Activated CD8-positive, alpha-beta T cell treated with anti-CD3 and anti-CD28 coated beads, Interleukin-2, amount 10 ng/mL, durations not matched to agents 7 days and 5 days (primary cell): ENCODE measurements at places on chromosomes 16 and 17. TPM values are rescaled to one million over a fixed set of nuclear protein-coding genes. Genes with fewer than 3 reads are reported as not detected.
A peak's percentile ranks its signal among the peaks of the same experiment; 100 is the strongest.

DNA sequence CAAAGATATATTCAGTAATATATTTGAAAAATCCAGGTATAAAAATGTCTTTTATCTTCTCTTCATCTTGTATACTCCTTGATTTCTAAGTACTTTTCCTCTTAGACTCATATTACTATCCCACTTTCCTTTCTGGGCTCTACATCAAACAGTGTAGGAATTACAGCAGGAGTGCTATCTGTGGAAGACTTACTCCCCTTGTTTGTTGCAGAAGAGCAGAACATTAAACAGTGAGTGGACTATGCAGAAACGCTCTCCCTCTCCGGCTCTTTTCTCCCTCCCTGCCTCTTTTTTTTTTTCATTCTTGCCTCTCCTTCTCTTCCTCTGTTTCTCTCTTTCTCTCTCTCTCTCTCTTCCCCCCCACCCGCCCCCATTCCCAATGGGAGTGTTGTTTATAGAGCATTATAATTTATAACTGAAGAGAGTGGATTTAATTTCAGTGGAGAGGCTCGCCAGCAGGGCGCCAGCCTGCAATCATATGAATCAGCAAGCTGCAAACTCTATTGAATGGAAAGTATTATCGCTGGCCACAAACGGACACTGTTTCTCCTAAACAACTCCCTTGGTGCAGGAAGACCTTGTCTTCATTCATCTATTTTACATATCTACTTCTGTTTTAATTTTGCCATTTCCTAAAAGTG, 242.3 kb upstream of the TBX2 start:
- H3K27me3 ChIP-seq = no peaks in the 10 kb centered on the region
- no peak overlapping the region for H3K4me3 ChIP-seq
- DNase-seq = no peak
- no peaks in the 10 kb centered on the region for H3K36me3 ChIP-seq
- no peak overlapping the region for H3K27ac ChIP-seq
- peaks cover 18% of the 10 kb centered on the region for H3K4me1 ChIP-seq

GRCh38 chr17:66841328-66841727, 6.4 kb downstream of the CACNG5 start:
- no peak overlapping the region for H3K4me3 ChIP-seq
- no peaks in the 10 kb centered on the region for H3K36me3 ChIP-seq
- H3K27ac ChIP-seq = no peak overlapping the region
- H3K27me3 ChIP-seq = peaks cover 16% of the 10 kb centered on the region
- H3K4me1 ChIP-seq = no peaks in the 10 kb centered on the region

GRCh38 chr16:47887496-47887895, 268.3 kb downstream of the ABCC12 start:
- H3K27ac ChIP-seq = no peak overlapping the region
- no peaks in the 10 kb centered on the region for H3K4me1 ChIP-seq
- no peak for DNase-seq
- H3K27me3 ChIP-seq = peaks cover 8% of the 10 kb centered on the region

- no peak for DNase-seq
- H3K36me3 ChIP-seq = peaks cover 32% of the 10 kb centered on the region
- peak overlapping the region; percentile 47 for H3K27ac ChIP-seq
- H3K27me3 ChIP-seq = no peaks in the 10 kb centered on the region
- H3K4me1 ChIP-seq = peaks cover 89% of the 10 kb centered on the region
These were observed 44.7 kb downstream of the CYTH1 start for GRCh38 chr17:78737332-78737731.

GRCh38 chr17:21166595-21167210, 39.9 kb downstream of the DHRS7B start:
- no peak for DNase-seq
- no peak overlapping the region for H3K4me3 ChIP-seq
- H3K4me1 ChIP-seq = peaks cover 2% of the 10 kb centered on the region
- H3K27me3 ChIP-seq = no peaks in the 10 kb centered on the region
- peaks cover 7% of the 10 kb centered on the region for H3K36me3 ChIP-seq
- no peak overlapping the region for H3K27ac ChIP-seq

DNA sequence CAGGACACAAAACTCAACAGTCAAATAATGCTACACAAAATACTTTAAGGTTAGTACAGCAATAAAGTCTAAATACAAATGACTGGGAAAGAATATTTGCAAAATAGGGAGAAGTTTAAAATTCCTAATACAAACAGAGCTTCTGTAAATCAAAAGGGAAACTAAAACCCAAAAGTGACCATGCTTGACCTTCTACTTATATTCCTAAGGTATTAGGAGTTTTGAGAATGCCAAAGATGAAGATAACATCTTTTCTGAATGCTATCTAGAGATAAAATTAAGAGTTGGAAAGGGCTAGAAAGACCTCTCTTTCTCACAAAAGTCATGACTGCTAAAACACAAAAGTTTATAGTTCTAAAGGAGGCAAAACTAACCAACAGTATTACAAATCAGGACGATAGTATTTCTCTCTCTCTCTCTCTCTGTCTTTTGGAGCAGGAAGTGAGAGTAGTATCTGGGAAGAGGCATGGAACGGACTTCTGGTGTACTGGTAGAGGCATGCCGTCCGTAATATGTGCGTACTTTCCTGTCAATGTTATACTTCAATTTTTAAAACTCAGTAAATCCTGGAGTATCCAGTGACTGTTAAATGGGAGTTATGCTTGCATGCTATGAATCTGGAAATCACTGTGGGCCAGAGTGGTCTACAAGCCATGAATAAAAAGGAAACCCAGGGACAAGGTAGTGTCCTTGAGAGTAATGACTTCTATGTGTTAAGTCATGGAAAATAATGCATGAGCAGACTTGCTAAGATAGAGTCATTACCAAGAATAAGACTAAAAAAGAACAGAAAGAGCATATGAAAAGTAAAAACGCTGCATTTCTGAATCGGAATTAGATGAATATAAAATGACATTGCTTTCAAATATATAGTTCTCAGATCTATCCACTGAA, 49.7 kb upstream of the ANKFY1 start:
- peaks cover 8% of the 10 kb centered on the region for H3K36me3 ChIP-seq
- H3K27me3 ChIP-seq = no peaks in the 10 kb centered on the region
- peaks cover 34% of the 10 kb centered on the region for H3K4me1 ChIP-seq
- no peak for DNase-seq
- H3K27ac ChIP-seq = no peak overlapping the region

DNA sequence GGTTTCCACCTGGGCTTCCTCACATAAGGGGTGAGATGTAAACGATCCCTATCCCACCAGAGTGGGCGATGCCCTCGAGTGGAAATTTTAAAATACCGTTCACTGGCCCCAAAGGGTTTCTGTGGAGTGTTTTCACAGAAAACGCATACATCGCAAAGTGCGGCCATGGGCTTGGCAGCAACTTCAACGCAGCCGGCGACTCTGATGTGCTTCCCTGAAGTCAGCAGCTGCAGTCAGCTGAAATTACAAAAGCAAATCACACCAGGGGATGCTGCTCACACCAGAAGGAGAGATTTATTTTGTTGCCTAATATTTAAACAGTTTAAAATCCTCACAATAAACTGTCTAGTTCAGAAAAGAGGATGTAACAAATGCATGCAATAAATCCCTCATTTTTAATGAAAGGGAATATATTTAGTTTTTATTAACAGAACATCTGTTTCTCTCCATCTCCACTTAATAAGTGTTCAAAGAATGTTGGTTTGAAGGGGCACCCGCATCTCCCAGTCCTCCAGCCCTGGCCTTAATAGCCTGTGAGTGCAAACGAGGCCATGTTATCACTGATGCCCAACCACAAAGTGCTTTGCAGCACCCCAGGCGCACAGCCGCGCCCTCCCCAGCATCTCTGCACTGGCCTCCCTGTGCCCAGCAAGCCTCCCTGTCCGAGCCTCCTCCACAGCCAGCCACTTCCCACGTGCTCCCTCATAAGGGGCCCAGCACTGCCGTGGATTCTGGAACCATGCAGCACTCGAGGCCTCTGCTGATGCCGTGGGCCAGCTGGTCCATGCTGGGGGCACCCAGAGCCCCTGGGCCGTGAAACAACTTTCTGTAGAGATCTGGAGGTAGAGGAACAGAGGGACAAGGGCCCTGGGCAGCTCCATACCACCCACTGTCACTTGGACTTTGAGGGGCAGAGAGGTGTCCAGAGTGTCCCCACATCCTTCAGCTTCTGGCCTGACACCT, 17.3 kb upstream of the XYLT2 start:
- peaks cover 2% of the 10 kb centered on the region for H3K27me3 ChIP-seq
- no peak overlapping the region for H3K4me3 ChIP-seq
- no peak overlapping the region for H3K27ac ChIP-seq
- peaks cover 7% of the 10 kb centered on the region for H3K4me1 ChIP-seq

GRCh38 chr16:85954927-85955519, 56.1 kb downstream of the IRF8 start:
- no peaks in the 10 kb centered on the region for H3K36me3 ChIP-seq
- H3K27ac ChIP-seq = no peak overlapping the region
- DNase-seq = no peak
- no peak overlapping the region for H3K4me3 ChIP-seq
- H3K27me3 ChIP-seq = peaks cover 5% of the 10 kb centered on the region

DNA sequence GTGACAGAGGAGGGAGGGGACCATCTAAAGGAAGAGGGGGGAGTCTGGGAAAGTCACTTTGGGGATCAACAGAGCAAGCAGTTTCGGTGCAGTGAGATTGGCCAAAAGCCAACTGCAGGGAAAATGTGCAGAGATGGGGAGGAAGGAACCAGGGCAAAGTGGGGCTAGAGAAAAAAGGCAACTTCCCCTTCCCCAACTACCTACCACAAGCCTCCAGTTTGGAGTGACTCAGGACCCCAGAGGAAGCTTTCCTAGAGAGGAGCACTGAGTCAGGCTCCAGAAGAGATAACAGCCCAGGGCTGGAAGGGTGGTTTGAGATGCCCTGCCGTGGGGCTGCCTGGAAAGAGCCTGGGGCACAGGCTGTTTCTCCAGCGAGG, 6.9 kb upstream of the CD300LD start:
- H3K4me1 ChIP-seq = peaks cover 27% of the 10 kb centered on the region
- H3K4me3 ChIP-seq = no peak overlapping the region
- H3K36me3 ChIP-seq = no peaks in the 10 kb centered on the region
- H3K27me3 ChIP-seq = peaks cover 45% of the 10 kb centered on the region
- no peak for DNase-seq
- no peak overlapping the region for H3K27ac ChIP-seq

DNA sequence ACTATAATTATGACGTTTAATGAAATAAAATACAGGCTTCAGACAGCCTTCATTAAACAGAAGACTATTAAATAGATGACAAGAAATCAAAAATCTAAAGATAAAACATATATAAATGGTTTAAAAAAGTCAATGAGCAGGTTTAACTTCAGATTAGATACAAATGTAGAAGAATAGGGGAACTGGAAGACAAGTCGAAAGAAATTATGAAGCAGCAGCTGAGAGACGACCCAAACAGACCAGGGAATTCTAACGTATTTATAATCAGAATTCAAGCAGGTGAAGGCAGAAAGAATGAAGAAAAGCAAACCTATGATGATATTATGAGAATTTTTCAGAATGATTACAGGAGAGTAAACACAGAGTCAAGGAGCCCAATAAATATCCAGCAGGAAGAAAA, 235.1 kb upstream of the XYLT1 start:
- H3K4me3 ChIP-seq = no peak overlapping the region
- H3K27me3 ChIP-seq = no peaks in the 10 kb centered on the region
- no peaks in the 10 kb centered on the region for H3K4me1 ChIP-seq
- no peak for DNase-seq
- no peaks in the 10 kb centered on the region for H3K36me3 ChIP-seq
- H3K27ac ChIP-seq = no peak overlapping the region

DNA sequence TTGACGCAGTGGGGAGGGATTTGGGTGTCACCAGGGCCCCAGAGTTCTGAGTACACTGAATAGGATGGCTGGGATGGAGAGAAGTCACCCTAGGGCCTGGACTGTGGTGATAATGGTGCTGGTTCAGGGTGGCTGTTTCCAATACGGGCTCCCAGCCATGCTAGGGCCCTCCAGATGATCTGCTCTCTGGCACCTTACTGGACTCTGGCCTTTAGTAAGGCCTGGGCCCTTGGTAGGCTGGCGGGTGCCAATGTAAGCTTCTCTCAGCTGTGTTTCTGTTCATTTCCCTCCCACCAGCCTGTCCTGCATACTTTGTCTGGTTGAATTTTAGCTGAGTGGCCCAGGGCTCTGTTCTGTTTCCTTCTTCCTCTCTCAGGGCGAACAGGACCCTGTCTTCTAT, 2.8 kb downstream of the PLA2G15 start:
- H3K4me3 ChIP-seq = no peak overlapping the region
- H3K27ac ChIP-seq = no peak overlapping the region
- DNase-seq = no peak
- H3K4me1 ChIP-seq = peaks cover 27% of the 10 kb centered on the region

DNA sequence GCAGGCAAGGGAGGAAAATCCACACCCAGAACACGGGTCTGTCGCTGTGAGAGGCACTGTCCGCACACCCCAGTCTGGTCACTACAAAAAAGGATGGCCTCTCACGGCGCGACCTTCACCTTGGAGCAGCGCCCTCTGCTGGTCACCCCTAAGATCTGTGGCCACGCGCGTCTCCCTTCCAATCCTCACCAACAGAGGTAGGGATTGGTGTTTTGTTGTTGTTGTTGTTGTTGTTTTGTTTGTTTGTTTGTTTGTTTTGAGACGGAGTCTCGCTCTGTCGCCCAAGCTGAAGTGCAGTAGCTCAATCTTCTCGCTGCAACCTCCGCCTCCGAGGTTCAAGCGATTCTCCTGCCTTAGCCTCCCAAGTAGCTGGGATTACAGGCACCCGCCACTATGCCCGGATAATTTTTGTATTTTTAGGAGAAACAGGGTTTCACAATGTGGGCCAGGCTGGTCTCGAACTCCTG, 15.0 kb upstream of the C17orf58 start:
- peak overlapping the region; percentile 59 for H3K4me3 ChIP-seq
- H3K36me3 ChIP-seq = no peaks in the 10 kb centered on the region
- H3K27me3 ChIP-seq = peaks cover 13% of the 10 kb centered on the region
- peak; percentile 76 for DNase-seq

DNA sequence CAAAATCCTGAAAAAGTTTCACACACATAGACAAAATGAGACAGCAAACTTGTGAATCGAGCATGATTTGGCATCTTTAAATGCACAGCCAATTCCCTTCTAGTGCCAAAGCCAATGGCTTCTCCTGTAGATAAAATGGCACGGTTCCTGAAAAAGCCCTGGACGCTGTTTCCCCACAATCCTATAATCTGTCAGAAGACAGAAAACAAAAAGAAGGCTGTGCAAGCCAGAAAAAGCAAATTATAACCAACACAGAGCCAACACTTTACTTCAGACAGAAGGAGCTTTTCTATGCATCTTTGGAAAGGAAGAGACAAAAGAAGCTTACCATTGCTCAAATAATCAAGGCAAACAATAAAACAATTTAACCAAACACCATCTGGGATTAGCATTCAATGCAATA, 23.8 kb downstream of the FAM222B start:
- no peak overlapping the region for H3K27ac ChIP-seq
- peaks cover 12% of the 10 kb centered on the region for H3K4me1 ChIP-seq
- H3K36me3 ChIP-seq = peaks cover 3% of the 10 kb centered on the region
- DNase-seq = no peak
- H3K27me3 ChIP-seq = no peaks in the 10 kb centered on the region
- H3K4me3 ChIP-seq = no peak overlapping the region

C16orf54 gene
- 68.0 TPM for total RNA-seq

ANKFN1 gene
- total RNA-seq = not detected

ADAD2 gene
- total RNA-seq = not detected

KRT35 gene
- not detected for total RNA-seq

CES5A gene
- not detected for total RNA-seq

ADAM11 gene
- total RNA-seq = 0.39 TPM

GLTPD2 gene
- total RNA-seq = not detected
